ENCODE measurements at places on chromosomes 1 and 21. TPM values are rescaled to one million over a fixed set of nuclear protein-coding genes. Genes with fewer than 3 reads are reported as not detected.
A peak's percentile ranks its signal among the peaks of the same experiment; 100 is the strongest.

The OR14K1 gene
- polyA plus RNA-seq: not detected

GRCh38 chr1:231407547-231408396 lies 14.3 kb downstream of the EGLN1 start:
- no peak for DNase-seq

The PKP1 gene
- not detected for polyA plus RNA-seq

The MAP3K6 gene
- 3.4 TPM for polyA plus RNA-seq

The CDC14A gene
- 1.7 TPM for polyA plus RNA-seq

- DNase-seq: no peak
These were observed 182.0 kb downstream of the PLPP3 start for GRCh38 chr1:56397409-56397808.

DNA sequence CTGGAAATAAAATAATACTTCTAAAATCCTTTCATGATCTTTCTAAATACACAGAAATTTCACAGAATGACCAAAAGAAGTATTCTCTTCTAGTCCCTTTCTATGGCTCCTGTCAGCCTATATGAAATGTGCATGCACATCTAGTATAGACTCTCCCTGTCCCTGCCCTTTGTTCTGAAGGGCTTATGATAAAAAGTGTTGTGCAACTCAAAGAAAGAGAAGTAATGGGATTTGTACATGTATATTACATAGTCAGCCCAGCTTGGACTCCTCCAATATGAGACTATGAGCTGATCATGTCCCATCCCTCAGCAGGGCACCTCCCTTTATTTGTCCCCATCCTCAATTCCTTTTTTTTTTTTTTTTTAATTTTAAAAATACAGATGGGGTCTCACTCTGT lies 42.1 kb upstream of the LAX1 start:
- no peak for DNase-seq

- DNase-seq: no peak
These were observed 26.0 kb upstream of the RSPO1 start for GRCh38 chr1:37660664-37661063.

DNA sequence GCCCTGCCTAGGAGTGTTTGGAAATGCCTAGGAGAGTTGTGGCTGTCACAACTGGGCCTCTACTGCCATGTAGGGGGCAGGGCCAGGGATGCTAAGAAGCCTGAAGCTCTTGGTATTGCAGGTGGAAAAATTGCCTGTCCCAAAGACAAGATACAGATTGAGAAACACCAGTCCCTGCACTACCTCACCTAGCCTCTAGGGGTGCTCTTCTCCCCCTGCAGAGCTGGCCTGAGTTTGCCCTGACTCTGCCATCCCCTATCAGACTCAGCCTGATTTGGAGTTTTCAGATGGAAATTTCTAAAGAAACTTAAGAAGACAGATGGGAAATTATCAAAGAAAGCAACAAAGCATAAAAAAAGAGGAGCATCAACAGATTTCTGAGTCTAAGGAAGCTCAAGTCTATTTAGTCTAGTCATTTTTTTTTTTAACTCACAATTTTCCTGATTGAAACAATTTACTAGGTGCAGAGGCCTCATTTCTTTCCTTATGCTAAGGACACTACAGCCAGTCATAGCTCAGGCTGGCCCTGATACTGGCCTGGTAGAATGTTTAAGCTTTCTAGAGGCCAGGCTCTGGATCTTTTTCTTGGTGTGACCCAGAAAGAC lies 61.4 kb upstream of the LRRN2 start:
- peak; percentile 46 for DNase-seq

The AVPR1B gene
- not detected for polyA plus RNA-seq

DNA sequence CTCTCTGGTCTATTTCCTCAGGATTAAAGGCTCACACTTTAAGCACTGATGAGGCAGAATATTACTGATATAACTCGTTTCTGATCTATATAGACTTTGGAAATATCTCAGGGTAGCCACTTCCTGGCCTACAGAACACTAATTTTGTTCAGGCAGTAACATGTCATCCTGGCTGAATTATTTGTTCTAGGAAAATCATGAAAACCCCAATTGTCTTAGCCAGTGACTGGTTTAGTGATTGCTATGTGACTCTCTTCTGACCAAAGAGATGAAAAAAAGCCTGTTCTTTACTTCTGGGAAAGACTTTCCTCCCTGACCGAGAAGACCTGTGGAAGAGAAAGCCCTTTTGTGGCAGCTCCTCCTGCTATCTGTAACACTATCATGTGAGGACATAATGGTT lies 453.7 kb downstream of the SETD4 start:
- DNase-seq: no peak

- no peak for DNase-seq
These were observed 6.8 kb upstream of the DMRTA2 start for GRCh38 chr1:50430010-50430405.

DNA sequence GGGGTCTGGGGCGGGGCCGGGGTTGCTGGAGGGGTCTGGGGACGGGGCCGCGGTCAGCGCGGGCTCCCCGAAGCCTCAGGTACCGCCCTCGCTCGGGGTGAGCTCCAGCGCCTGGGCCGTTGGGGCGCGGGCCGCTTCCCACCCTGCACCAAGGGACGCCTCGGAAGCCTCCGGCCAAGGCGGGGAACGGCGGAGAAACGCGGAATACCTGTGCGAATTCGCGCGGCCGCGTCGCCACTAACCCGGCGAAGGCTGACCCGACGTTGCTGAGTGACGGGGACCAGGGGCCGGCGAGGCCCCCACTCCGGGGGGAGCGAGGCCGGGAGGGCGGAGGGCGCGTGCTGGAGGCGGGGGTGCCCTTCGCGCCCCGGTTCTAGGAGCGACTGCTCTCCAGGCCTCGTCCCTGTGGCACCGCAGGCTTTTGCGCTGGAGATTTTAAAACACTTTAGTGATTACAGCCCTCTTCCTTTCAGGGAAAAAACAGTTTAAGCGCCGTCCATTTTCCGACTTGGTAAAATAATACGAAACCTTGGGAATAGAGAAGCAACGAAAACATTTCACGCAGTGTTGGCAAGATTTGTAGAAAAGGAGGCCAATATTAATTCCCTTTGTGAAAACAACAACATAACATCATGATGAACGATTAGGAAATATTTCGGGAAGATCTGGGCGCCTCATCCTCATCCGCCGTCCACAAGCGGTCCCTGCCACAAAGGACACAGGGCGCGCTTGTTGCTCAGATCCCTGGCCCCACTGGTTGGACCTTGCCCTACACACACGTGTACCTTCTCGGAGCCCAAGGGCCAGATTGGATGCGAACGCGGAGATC lies 971 bp upstream of the GNG4 start:
- DNase-seq: no peak

- no peak for DNase-seq
These were observed 132.5 kb downstream of the SYT14 start for GRCh38 chr1:210070531-210070930.

DNA sequence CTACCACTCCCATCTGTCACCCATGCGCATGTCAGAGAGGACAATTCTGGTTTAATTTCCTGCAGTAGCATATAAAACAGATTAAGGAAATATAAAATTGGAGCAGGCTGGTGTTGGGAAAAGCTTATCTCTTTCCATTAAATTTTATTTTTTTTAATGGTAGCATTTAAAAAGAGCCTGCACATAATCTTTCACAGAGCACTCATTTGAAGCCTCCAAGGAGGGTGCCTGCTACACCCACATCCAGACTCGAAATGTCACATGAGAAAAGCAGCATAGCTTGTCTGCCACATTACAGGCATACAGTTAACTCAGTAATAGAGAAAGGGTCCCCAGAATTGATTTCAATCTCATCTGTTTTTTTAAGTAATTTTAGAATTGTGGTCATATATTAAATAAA lies 599.0 kb downstream of the KIF26B start:
- DNase-seq: no peak

- DNase-seq: no peak
These were observed at the start of gene PGLYRP3 for GRCh38 chr1:153312570-153313186. PGLYRP3 (minus strand) TSS chr1:153312952; CDS start chr1:153310665, 2,287 bp downstream.

The ICOSLG gene
- 1.1 TPM for polyA plus RNA-seq

The PBX1 gene
- polyA plus RNA-seq: 2.5 TPM

- DNase-seq: no peak
These were observed 113.0 kb downstream of the ETS2 start for GRCh38 chr21:38918607-38919346.

DNA sequence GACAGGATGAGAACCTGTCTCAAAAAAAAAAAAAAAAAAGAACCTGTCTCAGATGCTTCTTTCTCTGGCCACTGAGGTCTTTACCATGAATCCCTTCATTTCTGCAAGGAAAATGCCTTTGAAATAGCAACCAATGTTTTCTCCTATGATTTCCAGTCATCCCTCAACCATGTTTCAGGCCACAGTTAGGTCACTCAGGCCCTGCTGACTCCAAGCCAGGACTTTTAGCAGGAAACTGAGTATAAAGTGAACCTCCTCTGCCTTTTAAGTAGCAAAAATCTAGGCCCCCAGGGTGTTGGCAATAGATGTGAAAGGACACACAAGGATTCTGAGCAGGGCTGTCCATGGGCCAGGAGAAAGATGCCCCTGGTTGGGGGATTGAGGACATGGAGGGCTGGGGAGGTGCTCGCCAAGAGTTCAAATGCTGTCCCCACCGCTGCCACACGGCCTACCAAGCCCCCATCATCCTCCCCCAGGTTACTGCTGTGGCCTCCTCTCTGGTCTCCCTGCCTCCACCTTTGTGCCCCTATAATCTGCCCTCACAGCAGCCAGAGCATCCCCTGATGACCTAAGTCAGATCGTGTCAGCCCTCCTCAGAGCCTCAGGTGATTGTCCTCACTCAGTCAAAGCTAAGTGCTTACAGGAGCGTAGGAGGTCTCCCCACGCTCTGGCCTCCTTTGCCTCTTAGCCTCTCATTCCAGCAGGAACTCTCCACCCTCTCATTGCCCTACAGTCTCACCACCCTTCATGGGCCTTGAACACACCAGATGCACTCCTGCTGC lies 54.6 kb downstream of the MATN1 start:
- no peak for DNase-seq

DNA sequence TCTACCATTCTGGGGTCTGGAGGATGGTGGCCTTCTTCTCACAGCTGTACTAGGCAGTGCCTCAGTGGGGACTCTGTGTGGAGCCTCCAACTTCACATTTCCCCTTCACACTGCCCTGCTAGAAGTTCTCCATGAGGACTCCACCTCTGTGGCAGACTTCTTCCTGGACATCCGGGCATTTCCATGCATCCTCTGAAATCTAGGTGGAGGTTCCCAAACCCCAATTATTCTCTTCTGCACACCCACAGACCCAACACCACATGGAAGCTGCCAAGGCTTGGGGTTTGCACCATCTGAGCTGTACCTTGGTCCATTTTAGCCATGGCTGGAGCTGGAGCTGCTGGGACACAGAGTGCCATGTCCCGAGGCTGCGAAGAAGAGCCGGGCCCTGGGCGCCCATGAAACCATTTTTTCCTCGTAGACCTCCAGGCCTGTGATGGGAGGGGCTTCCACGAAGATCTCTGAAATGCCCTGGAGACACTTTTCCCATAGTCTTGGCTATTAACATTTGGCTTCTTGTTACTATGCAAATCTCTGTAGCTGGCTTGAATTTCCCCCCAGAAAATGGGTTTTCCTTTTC lies 170.5 kb downstream of the FOXD2 start:
- peak; percentile 17 for DNase-seq

- no peak for DNase-seq
These were observed 320.2 kb downstream of the BARHL2 start for GRCh38 chr1:90396917-90397316.

GRCh38 chr1:99559166-99559565 lies 86.7 kb upstream of the PALMD start:
- DNase-seq: no peak

DNA sequence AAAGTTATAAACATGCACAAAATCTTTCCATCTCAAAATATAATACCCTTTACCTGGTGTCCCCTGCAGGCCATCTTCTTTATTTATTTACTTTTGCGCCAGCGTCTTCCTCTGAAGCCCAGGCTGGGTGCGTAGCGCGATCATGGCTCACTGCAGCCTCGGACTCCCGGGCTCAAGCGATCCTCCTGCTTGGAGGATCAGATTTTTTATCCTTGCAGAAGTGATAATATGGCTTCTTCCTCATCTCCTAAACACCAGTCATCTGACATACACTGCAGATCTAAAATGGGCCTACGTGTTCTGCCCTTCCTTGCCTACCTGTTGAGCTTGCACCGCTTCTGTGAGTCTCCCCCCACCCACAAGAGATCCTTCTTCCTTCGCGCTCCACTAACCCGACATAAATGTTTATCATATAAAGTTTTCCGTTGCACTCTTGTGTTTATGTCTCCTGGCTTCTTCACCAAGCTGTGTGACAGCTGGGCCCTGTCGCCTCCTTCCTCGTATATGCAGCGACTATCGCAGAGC lies 506 bp upstream of the SRP9 start:
- no peak for DNase-seq

The IRF6 gene
- polyA plus RNA-seq: 17.5 TPM

DNA sequence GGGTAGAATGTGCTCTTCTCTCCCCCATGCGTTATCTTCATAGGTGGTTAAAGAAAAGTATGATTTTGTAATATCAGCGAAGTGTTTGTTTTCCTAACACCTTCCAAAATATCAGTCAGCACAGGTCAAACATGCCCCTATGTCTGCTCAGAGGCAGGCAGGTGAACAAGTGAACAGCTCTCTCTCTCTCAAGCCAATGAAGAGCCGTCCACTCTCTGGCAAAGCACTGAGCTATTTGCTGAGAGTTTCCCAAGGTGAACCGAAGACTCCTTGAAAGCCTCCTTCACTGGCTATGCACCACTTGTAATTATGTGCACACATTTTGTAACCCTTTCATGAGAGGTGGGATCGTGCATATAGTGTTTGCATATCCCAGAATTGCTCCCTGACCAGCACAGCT lies 47.7 kb downstream of the ST6GALNAC3 start:
- no peak for DNase-seq

GRCh38 chr21:33976082-33977016 lies 60.7 kb upstream of the ATP5PO start:
- DNase-seq: no peak

GRCh38 chr1:110708974-110709440 lies 34.3 kb upstream of the KCNA3 start:
- DNase-seq: no peak

DNA sequence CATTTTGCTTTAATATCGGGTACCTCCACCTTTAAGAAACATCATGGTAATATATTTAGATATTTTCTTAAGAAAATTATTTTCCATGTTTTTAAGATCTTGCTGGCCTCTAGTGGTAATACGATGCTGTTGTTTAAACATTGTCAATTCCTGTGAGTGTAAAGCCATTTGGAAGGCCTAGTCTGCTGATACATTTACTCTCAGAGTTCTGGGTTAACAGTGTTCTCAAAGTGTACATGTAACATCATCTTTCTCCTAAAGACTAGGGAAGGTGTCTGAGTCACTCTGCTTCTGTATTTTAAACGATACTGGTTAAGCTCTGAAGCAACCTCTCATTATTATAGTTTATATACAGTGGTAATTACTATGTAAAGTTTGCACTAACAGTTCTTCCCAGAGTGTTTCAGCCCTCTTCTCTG lies 189.1 kb downstream of the RASAL2 start:
- no peak for DNase-seq

GRCh38 chr21:41148798-41149197 lies 19.2 kb upstream of the BACE2 start:
- DNase-seq: no peak
